ENCODE measurements at places on chromosomes 5 and 9.
A peak's percentile ranks its signal among the peaks of the same experiment; 100 is the strongest.

- DNase-seq = no peak
Measured at GRCh38 chr5:77015938-77016569, 14.2 kb upstream of the AGGF1 start.

- DNase-seq = peak; percentile 21
Measured at GRCh38 chr5:124755565-124755964, 9.1 kb upstream of the ZNF608 start.

- no peak for DNase-seq
Measured at GRCh38 chr5:79396265-79396664, 117.7 kb downstream of the HOMER1 start.

- DNase-seq = no peak
Measured at GRCh38 chr9:96350866-96351265, 32.6 kb downstream of the SLC35D2 start.

- DNase-seq = no peak
Measured at GRCh38 chr9:77883846-77884771, 147.5 kb downstream of the GNAQ start.

DNA sequence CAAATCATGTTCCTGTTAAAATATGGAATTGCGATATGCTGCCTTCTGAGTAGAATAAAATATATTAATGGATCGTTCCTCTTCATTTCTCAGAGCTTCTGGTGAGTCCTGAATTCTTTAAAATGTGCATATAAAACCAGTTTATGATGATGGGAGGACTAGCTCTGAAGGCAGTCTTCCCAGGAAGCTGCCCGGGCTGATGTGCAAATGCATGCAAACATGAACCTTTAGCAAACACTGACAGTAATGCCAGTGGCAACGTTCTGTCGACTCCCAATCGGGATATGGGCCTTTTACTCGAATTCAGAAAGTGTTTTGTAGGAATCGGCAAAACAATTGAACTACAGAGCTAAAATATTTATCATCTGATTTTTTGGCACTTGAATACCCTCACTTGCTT lies 93.6 kb downstream of the TLE4 start:
- DNase-seq = no peak

GRCh38 chr9:6893350-6894131 lies 135.8 kb downstream of the KDM4C start:
- no peak for DNase-seq

DNA sequence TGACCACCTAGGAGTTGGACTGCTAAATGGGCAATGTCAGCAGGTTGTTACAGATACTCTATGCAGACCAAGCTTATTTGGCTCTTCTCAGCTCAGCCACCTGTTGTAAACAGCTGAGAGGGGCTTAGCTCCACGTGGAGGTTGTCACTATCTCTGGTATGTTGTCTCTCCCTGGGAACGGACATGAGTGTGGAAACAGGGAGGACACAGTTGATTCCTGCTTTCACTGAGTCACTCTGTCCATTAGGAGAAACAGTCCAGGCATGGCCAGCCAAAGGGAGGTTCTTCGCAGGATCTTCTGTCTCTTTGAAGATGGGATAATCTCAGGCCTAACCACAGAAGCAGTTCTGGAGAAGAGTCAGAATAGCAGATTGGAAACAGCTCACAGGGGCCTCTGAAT lies 121.2 kb downstream of the PALM2AKAP2 start:
- no peak for DNase-seq

- DNase-seq = no peak
Measured at GRCh38 chr9:83219924-83220438, 157.0 kb upstream of the RASEF start.

GRCh38 chr9:132003319-132003704 lies 76.4 kb downstream of the MED27 start:
- DNase-seq = no peak

DNA sequence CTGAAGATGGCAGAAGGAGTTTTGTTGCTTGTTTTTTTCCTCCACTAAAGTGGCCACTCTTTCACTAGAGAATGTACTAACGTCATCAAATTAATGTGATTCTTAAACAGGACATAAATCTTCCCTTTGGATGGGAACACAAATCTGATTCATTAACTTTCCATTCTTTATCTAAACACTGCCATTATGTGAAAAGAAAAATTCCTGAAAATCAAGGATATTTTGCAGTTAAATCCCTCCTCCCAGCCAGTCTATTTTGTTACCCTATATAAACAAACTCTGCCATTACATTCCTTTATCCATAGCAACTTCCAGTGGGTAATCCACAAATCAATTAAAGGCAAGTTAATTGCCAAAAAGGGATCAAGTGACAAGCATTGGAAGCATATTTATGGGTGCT lies 546.5 kb downstream of the PDE4D start:
- DNase-seq = no peak

GRCh38 chr9:92618633-92619225 lies 51.2 kb downstream of the IPPK start:
- no peak for DNase-seq

DNA sequence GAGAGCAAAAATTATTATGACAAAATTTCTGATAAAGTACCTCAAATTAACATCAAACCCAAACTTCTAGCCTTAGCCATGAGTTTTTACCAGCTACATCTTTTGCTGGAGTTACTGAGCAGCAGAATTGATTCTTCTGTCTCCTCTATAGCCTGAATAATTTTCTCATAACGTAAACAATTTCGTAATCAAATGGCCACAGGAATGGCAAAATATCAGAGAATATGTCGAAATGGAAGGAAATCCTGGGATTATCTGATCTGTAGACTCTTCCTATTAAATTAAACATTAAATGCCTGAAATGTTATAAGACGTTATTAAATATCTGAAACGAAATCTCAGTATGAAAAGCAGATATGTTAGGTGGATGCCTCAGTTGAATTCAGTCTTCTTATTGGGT lies 41.1 kb downstream of the LURAP1L start:
- DNase-seq = peak; percentile 31

- peak; percentile 31 for DNase-seq
Measured at GRCh38 chr5:34499001-34499734, 157.0 kb upstream of the RAI14 start.

DNA sequence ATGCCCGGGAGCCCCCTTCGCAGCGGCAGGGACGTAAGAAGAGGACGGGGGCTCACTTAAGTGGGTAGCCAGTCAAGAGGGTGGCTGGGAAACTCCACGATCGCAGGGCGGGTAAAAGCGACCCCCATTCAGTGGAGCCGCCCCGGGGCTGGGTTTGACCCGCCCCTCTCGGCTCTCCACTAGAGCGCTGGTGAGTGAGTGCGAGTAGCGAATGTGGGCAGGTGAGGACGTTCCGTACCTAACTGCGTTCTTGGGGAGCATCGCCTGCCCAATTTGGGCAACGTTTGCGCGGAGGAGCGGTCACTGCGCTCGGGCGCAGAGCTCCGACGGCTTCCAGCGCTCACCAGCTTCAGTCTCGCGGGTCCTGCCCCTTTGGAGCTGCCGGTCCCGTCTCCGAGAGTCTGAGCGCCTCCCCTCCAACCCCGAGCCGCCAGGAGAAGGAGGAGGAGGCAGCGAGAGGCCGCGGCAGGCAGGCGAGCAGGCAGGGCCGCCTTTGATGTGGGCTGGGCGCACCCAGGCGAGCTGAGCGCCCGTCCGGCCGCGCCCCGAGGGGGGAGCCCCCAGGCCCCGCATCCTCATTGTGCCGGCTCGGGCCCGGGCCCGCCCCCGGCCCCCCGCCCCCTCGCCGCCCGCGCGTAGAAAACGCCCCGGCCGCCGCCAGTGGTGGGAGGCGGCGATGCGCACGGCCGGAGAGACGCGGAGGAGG lies at the start of gene FGF18:
Gene FGF18, plus strand, starts transcription at position 666 of the 706 bp plus-strand sequence. CDS start 553 bp downstream, outside the sequence.
- DNase-seq = peak; percentile 54

DNA sequence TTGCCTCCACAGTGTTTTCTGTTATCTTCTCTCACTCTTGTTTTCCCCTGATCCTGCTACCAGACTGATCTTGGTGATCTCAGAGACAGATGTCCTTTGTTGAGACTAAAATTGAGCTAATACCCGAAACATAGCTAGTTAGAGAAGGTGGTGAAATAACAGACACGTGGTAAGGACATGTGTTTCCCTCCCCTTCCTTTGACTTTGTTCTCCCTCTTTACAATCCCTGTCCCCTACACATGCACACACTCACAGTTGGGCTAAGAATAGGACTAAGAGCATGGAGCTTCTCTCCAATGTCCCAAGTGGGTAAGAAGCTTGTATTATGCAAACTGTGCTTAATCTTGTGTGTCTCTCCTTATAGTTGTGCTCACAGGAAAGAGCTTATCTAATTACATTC lies 1603.0 kb upstream of the C9orf72 start:
- DNase-seq = no peak

GRCh38 chr5:126852091-126852571 lies 75.2 kb downstream of the LMNB1 start:
- no peak for DNase-seq

DNA sequence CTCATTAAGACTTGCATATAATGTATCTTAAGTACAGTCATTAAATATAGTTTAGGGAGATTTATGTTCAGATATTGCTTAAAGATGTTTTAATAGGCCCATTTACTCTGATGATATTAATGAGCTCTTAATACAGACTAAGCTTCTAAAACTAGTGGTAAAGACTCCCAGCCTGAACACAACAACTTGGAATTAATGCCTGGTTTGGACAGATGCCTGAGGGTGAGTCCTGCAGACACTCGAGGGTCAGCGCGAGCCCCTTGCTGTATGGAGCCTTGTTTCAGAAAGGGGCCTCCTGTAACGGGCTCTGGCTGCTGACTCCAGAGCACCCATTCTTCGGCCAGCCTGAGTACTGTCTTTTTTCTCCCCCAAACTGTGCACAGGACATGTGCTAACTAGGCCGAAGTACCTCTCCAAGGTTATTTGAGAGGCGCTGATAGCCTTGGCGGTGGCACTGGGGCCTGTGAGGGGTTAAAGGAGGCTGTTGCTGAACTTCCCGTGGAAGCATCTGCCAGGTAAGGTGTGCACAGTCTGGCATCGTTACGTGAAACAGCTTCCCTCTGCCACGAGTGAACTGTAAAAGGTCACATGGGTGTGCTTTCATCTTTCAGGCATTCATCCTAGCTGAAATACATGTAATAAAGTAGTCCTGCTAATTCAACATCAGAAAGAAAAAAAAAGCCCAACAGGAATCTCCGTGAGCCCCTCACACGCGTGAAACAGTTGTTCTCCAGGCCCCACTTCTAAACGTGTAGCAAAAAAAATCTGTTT lies 113.4 kb downstream of the MVB12B start:
- no peak for DNase-seq

DNA sequence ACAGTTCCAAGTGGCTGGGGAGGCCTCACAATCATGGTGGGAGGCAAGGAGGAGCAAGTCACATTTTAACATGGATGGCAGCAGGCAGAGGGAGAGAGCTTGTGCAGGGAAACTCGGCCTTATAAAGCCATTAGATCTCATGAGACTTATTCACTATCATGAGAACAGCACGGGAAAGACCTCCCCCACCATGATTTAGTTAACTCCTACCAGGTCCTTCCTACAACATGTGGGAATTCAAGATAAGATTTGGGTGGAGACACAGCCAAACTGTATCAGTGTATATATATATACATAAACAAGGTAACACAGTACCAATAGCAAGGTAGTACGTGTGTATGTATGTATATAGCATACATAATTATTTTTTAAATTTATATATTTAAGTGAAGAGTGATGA lies 50.9 kb downstream of the NFX1 start:
- DNase-seq = no peak

- no peak for DNase-seq
Measured at GRCh38 chr5:170105642-170106611, at the start of gene FOXI1. Gene FOXI1, plus strand, starts transcription at chr5:170105897. Its CDS starts 61 bp downstream, at chr5:170105958.

Measured in A549 (cell line).